Stimulated activated naive CD4-positive, alpha-beta T cell treated with Interleukin-2 at 50 U/mL for 16 hours (primary cell): ENCODE measurements at places on chromosomes 6 and 20.

DNA sequence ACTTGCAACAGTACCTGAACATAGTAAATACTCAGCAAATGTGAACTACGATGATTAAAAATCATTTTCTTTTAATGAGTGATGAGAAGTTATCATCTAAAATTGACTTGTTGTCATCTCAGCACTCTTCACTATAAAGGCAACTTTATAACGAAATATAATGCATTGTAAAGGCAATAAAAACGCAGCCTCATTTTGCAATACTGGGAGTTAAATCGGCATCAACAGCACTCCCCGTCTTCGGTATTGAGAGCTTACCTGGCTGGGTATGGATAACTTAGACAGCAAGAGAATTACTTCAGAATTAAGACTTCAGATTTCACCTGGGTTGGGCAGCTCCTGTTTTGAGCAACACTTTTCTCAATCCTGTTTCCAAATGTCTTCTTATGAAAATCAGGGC, 20.8 kb downstream of the NKX2-2 start:
- DNase-seq = no peak

DNA sequence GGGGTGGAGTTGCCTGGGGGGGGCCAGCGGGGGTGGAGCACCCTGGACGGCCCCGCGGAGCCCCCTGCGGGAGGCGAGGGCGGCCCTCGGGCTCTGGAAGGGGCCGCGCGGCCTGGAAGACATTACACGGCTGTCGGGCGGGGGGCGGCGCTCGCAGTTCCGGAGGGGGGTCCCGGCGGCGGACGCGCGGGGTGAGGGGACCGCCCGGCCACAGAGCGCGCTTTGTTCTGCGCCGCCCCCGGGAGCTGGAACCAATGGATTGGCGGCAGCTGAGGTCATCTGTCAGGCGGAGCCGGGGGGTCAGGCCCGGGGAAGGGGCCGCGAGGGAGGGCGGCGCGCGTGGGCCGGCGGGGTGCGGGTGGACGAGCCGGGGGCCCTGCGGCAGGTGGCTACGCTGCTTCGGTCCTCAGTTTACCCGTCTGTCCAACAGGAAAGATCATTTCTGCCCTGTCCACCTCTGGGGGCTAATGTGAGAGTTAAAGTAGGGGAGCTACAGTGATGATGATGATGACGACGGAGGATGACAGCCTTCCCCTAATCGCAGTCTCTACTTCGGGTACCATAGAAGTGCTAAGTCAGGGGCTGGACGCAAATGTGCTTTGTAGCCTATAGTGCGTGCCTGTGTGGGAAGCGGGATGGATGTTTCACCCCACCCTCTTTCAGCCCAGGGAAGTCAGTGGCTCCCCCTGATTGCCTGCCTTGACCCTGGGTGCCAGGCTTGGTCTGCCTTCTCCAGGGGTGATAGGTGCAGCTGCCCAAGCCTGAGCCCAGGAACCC, 10.4 kb downstream of the SRXN1 start:
- DNase-seq = no peak

- no peak for DNase-seq
Observed at GRCh38 chr20:50487397-50487796, 22.8 kb upstream of the PTPN1 start.

DNA sequence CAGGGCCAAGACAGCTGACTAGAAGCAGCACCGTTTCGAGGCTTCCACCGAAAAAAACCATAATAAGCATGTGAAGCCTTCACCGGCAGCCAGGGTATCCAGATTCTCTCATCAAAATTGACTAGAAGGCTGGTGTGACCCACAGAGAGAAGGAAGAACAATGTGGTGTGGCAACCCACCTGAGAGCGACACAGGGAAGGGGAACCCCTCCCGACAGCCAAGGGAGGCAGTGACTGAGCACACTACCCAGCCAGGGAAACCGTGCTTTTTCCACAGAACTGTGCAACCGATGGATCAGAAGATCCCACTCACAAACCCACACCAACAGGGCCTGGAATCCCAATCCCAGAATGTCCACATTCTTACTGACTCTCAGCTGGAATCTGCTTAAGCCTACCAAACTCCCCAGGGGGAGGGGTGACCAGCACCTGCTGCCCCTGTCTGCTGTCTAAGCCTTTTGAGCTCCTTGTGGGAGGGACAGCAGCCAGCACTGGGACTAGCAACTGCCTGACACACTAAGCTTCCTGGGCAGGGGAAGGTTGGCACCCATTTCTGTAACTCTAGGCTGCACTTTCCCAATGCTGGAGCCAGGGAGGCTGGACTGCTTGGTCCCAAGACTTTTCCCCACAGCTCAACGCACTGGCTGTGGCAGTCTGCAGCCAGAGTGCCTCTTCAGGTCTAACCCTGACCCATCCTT, 231.9 kb upstream of the FAM83B start:
- DNase-seq = no peak

DNA sequence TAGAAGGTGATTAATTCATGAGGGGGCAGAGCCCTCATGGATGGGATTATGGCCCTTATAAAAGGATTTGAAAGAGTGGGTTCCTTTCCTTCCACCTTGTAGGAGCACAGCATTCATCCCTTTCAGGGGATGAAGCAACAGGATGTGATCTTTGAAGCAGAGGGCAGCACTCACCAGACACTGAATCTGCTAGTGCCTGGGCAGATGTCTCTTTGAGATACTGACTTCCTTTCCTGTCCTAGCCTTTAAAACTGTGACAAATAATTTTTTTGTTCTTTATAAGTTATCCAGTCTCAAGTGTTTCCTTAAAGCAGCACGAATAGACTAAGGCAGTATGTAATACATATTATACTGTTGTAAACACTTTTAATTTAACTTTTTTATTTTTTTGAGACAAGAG, 538.6 kb upstream of the RNF217 start:
- no peak for DNase-seq

DNA sequence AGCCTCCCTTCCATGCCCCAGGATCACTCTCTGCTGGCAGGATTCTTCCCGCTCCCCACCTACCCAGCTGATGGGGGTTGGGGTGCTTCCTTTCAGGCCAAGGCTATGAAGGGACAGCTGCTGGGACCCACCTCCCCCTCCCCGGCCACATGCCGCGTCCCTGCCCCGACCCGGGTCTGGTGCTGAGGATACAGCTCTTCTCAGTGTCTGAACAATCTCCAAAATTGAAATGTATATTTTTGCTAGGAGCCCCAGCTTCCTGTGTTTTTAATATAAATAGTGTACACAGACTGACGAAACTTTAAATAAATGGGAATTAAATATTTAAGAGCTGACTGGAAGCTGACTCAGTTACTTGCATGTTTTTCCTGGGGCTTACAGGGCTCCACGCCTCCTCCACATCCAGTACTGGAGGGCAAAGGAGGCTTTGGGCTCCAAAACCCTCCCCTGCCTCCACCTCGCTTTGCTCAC, 24.3 kb upstream of the FANCE start:
- no peak for DNase-seq
